ENCODE measurements at places on chromosomes 3 and 15.

- peak; percentile 51 for DNase-seq
These were observed 35.7 kb downstream of the NGRN start for GRCh38 chr15:90300988-90301706.

DNA sequence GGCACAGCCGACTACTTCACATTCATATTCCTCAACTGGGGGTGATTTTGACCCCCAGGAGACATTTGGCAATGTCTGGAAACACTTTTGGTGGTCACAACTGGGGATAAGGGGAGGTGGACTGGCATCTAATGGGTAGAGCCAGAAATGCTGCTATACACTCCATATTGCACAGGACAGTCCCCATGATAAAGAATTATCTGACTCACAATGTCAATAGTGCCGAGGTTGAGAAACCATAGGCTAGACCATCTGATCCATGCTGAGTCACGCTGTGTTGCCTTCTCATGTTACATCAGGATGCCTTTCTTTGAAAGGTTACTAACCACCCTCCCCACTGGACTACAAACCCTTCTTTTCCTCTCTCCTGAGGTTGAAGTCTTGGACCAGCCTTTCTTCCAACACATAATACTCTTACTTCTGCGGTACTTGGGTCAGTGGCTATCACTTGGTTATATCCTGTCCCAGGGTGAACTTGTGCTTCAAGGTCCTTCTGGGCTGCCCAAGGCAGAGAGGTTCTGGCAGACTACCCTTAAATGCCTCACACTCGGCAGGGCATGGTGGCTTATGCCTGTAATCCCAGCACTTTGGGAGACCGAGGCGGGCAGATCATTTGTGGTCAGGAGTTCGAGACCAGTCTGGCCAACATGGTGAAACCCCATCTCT, 68.8 kb downstream of the CTNNB1 start:
- peak; percentile 98 for DNase-seq

DNA sequence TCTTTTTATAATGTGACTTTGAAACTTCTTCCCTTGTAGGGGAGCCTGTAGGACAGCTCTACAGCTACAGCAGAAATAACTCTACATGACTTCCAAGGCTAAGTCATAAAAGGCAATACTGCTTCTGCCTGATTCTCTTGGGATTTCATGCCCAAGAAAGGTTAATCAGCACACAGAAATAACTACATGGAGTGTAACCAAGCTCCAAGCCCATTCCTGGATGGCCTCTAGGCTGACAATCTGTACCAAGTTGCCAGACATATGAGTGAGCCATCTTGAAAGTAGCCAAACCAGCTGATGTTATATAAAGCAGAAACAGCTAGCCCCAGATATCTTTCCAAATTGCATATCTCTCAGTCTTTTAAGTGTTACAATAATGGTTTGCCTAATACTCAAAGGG, 75.8 kb upstream of the OSTN start:
- DNase-seq = peak; percentile 9

GRCh38 chr15:71116366-71116765, 1.1 kb downstream of the THSD4 start:
- no peak for DNase-seq

DNA sequence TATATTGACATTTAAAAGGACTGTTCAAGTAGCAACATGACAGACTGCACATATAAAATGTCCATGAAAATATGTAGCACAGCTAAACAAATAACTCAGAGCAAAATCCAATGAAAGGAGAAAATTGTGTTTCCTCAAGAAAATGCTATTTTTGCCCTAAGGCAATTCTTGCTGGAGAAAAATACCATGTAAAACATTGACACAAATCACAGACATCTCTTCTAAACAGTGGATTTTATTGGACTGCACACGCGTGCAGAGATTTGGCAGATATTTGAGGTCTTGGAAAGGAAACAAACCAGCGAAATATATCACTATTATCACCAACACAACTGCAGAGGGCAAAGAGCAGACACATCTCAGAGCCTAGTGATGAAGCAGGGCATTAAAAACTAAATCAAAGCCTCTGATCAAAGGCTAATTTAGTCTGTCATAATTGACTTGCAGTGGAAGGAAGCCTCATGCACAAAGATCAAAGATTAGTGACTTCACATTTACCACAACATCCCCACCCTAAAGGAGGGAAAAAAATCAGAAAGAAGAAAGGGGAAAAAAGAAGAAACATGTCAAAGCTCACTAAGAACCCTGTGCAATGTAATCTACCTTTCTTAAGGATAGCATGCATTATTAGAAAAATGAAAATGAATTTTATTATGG, 52.4 kb downstream of the CHL1 start:
- no peak for DNase-seq

- DNase-seq = peak; percentile 56
These were observed 123.4 kb downstream of the ATP10A start for GRCh38 chr15:25739687-25740121.

DNA sequence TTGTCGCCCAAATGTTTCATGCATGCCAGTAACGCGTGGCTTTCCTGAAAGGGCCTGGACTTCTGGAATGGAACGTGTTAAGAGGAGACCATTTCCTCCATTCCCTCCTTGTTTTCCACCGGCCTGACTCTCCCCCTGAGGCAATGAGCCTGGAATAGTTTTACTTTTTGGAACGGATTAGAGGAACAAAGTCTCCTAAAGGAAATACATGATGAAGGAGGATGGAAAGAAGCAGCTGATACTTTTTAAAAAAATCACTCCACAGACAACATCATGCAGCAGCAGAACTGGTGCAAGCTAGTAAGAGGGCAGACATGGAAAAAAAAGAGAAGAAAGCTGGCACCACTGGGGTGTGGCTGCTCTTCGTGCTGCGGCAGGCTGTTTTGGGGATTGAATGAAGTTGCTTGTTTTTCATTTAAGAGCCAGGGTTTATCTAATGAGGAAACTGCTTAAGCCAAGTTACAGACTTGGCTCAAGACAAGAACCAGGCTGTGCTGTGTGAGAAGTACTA, 3.6 kb upstream of the KBTBD12 start:
- DNase-seq = peak; percentile 35

GRCh38 chr15:90902840-90903732, at the start of gene MAN2A2:
Gene MAN2A2 (plus strand): TSS chr15:90903302. CDS start chr15:90904208, 906 bp downstream.
- peak; percentile 79 for DNase-seq

DNA sequence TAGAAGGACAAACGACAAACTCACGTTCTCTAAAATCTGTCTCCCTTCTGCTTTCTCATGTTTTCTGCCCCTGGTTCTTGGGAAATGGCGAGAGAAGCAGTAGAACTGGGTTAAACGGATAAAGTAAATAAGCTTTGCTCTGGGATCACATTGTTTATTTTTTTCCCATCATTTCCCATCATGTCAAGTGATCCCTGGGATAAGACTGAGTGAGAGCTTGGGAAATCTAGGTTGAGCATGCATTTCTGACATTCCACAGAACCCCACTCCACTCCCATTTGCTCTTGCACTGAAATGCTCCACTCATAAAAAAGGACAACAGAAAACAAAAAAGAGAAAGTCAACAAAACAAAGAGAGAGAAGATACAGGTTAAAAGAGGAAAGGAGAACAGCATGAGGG, 69.1 kb downstream of the SEMA6D start:
- no peak for DNase-seq

DNA sequence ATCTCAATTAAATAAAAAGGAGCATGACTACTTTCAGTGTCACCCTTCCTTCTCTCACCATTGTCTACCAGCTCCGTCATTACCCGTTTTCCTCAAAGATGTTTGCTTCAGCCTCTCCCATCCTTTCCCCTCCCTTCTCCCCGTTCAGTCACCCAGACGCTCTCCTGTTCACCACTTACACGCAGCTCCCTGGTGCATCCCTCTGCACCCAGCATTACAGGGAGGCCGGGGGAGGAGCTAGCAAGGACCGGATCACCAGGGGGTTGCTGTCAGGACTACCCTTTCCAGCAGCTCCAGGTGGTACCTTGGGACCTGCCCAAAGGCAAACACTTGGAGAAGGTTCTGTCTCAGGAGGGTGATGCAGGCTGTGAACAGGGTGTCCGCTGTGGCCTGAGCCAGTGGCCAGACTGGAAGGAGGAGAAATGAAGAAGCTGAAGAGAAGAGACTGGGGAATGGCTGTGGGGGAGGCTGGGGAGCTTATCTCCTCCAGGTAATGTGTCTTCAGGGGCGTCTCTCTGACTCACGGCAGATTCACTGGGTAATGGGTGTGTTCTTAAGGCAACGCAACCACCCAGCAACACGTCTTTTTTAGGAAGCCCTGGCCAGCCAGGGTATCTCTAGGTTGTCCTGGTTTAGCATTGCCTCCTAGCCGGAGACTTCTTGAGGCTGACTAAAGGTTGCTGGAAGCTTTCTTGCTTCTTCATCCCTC, 21.8 kb upstream of the BDH1 start:
- no peak for DNase-seq

DNA sequence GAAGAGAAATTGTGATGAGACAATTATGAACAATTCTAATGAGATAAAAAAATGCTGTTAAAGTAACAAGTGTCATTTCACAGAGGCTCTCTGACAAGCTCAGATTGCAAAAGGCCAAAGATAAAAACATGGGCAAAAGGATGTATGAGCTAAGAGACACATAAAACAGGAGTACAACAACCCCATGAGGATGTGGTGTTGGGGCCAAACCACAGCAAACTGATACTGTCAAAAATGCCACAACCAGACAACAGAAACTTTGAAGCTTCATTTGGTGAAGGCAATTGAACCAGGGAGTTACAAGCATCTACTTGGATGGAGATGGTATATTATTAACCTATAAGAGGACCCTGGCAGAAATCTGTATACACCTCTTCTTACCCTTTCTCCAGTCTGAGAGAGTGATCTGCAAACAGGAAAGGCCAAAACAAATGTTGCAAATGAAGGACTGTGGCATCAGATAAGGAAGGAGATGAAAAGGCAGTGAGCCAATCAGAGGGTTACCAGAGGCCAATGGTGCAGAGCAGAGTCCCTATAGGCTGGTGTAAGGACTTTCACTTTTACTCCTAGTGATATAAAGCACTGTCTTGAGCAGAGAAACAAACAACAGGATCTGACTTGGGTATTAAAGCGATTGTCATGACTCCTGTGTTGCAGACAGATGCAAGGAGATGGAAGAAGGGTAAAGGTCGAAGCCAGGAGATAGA, 659.0 kb downstream of the NTRK3 start:
- no peak for DNase-seq

GRCh38 chr15:65385870-65386258, 8.1 kb upstream of the IGDCC3 start:
- peak; percentile 23 for DNase-seq

GRCh38 chr3:13452490-13453335, 27.4 kb upstream of the HDAC11 start:
- peak; percentile 85 for DNase-seq

- DNase-seq = no peak
These were observed 45.8 kb downstream of the SEMA3G start for GRCh38 chr3:52399131-52399530.

DNA sequence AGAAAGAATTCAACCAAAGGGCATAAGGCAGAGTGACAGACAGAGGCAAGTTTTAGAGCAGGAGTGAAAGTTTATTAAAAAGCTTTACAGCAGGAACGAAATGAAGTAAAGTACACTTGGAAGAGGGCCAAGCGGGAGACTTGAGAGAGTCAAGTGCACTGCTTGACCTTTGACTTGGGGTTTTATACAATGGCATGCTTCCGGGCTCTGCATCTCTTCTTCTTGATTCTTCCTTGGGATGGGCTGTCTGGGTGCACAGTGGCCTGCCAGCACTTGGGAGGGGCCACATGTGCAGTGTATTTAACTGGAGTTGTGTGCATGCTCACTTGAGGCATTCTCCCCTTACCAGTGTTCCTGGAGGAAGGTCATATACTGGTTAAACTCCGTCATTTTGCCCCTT, 30.4 kb upstream of the KLHL25 start:
- no peak for DNase-seq

GRCh38 chr3:45711931-45712330, 22.7 kb downstream of the SACM1L start:
- peak; percentile 19 for DNase-seq

- peak; percentile 28 for DNase-seq
These were observed 265.5 kb upstream of the TBC1D5 start for GRCh38 chr3:18007980-18008379.

- no peak for DNase-seq
These were observed 17.3 kb upstream of the ATG7 start for GRCh38 chr3:11254876-11255275.

DNA sequence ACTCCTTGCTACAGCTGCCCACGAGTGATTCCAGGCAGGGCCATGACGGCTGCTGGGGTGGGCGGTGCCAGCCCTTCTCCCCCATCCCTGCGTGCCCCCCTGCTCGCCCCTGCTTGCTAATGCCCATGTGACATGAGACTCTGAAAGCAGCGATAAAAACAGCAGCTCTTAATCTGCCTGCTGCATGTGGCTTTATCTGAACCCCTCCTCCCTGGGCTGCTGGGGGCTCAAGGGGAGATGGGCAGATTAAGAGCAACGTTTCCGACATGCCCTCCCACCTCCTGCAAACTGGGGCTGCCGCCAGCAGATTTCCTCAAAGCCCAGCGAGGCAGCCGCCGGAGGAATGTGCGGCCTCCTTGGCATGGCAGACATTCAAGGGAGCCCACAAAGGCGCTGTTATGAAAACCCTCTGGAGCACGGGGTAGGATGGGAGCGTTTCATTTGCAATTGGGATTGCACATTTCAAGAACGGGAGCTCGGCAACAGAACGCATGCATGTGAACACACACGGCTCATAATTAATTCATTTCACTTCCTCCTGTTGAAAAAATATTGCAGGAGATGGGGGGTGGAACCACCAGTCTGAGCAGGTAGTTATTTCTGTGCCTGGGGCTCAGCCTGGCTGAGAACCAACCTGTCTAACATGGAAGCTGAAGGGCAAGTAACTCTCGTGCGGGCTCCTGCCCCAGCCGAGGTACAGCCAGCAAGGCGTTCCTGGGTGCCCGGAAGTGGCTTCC, 504.2 kb upstream of the PROK2 start:
- peak; percentile 67 for DNase-seq

DNA sequence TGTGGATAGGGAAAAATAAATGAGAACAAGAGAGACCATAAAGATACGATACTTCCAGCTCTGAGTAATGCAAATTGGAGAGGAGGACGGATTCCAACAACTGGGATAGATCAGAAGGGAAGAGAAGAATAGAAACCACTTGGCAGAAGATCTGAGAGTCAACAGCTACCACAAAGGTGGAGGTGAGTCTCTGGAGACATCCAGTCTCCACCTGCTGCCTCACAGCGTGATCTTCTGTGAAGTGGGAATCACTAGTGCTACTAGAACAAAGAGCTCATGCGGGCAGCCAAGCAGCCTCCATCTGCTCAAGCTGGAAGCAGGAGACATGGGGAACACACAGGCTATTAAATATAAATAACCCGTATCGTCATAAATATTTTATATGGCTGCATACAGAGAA, 558.5 kb upstream of the CFAP20DC start:
- DNase-seq = no peak

DNA sequence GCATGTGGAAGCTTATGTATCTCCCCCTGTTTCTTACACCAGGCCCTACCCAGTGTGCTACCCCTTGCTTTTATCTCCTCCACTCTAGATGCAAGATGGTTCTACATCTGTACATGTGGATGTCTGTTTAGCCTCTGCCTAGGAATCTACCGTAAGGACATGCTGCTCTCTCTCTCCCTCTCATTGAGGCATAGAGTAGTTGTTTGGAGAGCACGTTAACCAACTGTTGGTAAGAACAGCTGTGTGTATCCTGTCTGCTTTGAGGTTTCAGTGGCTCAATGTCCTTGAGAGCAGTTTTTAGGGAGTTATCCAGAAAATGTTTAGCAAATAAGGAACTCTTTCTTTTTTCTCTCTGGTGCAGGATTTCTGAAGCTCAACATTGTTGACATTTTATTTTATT, 152.8 kb downstream of the DNAJB8 start:
- DNase-seq = no peak

GRCh38 chr15:28901987-28902745, 16.4 kb downstream of the APBA2 start:
- DNase-seq = no peak

- DNase-seq = peak; percentile 94
These were observed 1.3 kb downstream of the ARL6IP5 start for GRCh38 chr3:69085833-69086722.

- DNase-seq = no peak
These were observed 17.6 kb downstream of the SLC6A20 start for GRCh38 chr3:45778761-45779201.

Data from GM23248 (cell line).